ENCODE measurements at places on chromosomes 5 and 9.
A peak's percentile ranks its signal among the peaks of the same experiment; 100 is the strongest.

GRCh38 chr9:87725900-87726709 is at the start of gene CTSL:
Gene CTSL, plus strand, starts transcription at chr9:87726119. Its CDS starts 1,485 bp downstream, at chr9:87727604.
- DNase-seq, result no peak

DNA sequence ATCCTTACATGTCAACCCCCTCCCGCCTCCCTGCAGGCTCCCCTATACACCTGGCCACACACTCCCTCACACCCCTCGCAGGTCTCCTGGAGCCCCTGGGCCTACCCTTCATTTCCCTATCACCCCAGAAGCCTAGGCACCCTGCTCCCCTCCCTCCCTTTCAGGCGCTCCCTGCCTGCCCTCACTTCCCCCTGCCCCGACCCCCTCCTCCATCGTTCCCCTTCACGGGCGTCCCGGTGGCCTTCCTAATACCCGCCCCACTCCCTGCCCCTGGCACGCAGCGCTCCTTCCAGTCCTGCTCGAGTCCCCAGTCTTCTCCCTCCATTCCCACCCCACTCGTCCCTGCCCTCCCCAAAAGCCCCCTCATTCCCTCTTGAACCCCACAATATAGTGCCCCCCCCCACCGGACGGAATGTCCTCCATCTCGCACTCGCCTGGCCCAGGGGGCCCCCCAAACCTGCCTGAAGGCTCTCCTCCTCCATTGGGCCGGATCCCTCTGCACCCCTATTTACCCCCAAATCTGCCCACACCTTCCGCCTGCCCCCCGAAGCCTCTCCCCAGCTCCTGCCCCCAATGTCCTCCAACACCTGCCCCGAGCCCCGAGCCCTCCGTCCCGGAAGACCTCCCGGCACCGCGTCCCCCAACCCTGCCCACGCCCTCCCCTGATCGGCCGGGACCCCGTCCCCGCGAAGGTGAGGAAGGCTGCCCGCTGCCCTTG is 746 bp downstream of the STRBP start:
- DNase-seq, result no peak

GRCh38 chr5:77957516-77957915 is 181.4 kb upstream of the TBCA start:
- DNase-seq, result no peak

DNA sequence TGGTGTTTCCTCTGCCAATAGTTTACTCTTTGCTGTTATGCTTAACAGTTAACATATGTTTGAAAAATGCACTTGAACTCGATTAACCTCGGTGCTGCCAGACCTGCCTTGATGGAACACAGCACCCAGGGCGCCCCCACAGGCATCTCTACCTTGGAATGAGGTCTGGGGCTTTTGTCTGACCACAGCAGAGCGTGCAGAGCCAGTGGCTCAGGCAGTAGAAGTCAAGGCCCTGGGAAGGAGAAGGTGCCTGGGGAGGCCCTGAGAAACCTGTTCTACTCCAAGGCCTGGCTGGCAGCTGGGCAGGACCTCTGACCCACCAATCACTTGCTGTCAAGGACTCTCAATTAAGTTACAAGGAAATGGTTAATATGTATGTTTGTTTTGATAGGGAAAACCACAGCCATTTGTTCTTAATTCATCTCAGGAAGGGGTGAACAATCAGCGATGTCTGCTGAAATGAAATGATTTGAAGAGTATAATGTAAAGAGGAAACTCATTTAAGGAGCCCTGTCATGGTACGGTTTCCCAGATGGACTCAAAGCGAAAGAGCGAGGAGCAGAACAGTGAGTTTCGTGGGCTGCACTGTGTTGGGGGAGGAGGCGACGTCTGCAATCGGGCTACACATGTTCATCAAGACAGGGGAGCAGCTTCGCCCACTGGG is 21.9 kb downstream of the MACROH2A1 start:
- DNase-seq, result no peak

DNA sequence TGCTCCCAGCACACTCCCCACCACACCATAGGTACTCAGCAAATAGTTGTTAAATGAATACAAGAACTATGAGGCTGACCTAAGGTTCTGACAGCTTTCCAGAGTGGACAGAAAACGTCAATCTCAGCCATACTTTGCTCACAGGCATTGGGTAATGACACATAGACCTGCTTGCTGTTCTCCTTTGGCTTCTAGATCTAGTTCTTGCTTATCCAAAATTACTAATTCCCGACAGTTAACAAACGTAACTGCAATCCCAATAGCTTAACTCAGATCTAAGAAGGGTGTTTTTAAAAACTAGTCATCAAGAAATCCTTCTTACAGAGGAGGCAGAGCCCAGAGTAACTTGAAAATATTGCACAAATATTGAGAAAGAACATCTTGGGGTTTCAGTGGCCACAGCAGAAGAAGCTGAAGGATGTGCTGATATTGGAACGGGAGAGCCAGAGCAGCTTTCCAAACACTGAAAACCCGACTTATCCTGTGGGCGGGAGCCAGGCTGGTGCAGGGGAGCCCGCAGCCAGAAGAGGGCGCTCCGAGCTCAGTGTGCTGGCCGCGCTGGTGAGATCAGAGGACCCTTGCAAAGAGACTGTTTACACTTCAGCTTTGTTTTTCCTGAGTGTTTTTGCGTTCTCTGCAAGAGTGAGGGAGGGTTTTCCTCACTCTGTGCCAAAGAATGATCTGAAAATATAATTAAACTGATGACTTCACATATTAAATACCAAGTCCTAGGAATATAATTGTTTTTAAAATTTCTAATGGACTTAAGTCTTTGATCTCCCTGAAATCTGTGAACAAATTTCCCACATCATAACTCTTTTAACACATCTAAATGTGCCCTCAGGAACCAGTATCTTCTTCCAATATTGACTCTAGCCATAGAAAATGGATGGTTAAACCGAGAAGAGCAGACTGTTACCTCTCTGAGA is 30.3 kb downstream of the FGF1 start:
- DNase-seq, result peak; percentile 37

DNA sequence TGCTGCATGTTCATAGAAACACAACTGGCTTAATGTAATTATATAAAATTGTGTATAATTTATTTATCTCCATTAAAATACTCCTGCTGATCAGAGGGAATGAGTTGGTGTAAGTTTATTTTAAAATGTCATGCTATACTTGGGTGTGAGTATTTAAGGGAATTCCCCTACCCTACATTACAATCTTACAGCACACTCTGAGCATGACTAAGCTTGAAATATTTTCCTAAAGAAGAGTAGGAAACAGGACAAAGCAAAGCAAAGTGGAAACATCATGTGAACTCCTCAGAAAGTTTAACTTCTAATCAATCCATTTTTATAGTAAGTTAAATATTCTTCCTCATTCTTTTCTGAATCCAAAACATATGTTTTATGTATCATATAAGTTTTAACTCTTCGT is 1271.3 kb downstream of the EFNA5 start:
- DNase-seq, result no peak

DNA sequence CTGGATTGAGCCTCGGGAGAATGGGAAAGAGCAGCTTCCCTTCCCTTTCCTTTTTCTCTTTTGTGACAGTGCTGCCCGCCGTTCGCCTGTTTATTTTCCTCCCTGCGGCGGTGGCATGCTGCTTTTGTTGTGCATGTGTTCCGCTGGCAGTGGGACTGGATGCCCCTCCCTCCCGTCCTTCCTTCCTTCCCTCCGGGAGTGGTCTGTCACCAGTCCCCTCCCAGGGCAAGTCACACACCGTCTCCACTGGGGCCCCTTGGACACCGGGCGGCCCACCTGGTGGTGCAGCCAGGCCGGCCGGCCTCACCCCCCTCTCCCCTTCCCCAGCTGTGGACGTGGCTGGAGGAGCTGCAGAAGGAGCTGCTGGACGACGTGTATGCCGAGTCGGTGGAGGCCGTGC is 214.7 kb downstream of the TRIO start:
- DNase-seq, result no peak

GRCh38 chr5:104400941-104401340 is 838.4 kb upstream of the NUDT12 start:
- DNase-seq, result no peak

GRCh38 chr5:145911164-145911563 is 25.2 kb upstream of the SH3RF2 start:
- no peak for DNase-seq

GRCh38 chr9:132328580-132328979 is 26.2 kb downstream of the SETX start:
- DNase-seq, result no peak

- DNase-seq, result no peak
Measured at GRCh38 chr9:21336457-21336856, 1.3 kb upstream of the KLHL9 start.

DNA sequence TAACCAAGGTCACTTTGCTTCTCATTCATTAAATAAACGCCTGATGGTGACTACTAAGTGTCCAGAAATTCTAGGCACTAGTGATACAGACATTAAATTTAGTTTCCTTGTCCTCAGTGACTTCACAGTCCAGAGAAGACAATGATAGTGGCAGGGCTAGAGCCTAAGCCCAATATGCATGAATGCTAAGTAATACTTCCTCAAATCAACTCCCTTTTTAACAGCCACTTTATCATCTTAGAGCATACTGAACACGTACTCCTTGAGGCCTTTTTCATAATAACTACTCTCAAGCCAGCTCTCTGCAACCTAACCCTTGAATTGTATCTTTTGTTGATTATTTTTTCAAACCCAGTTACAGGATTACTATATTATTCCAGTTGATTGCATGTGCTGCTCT is 74.1 kb downstream of the STX17 start:
- no peak for DNase-seq

GRCh38 chr9:129572517-129572916 is 48.4 kb downstream of the C9orf50 start:
- no peak for DNase-seq
